Activated T-helper 17 cell treated with anti-CD3 and anti-CD28 coated beads, Interleukin-2, amount 50 U/mL, for 72 hours (primary cell): ENCODE measurements at places on chromosomes 11 and 22.

- ATAC-seq = no peak
Measured at GRCh38 chr11:11173316-11174025, 179.6 kb downstream of the CSNK2A3 start.

DNA sequence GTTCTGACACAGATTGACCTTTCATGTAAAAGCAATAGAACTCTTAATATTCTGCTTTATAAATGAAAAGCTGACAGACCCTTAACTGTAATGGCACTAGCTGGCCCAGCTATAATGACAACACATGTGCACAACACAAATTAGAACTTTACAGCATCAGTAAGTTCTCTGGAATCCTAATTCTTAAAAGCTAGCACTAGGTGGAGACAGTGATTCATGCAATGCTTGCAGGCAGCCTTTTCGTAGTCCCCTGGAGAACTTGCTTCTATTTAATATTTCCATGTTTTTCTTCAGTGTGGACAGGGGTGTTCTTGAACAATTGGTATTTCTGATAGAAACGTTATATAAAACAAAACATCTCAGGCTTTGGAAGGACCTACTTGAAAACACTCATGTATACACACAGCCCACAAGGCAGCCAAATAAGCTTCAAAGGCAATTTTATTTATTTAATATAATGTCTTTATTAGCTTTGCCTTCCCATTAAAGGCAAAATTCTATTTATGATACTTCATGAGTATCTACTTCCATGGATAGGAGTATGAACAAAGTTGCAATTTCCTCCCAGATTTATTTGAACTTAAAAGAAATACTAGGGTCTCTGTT is 374.3 kb upstream of the MPPED2 start:
- ATAC-seq = no peak

DNA sequence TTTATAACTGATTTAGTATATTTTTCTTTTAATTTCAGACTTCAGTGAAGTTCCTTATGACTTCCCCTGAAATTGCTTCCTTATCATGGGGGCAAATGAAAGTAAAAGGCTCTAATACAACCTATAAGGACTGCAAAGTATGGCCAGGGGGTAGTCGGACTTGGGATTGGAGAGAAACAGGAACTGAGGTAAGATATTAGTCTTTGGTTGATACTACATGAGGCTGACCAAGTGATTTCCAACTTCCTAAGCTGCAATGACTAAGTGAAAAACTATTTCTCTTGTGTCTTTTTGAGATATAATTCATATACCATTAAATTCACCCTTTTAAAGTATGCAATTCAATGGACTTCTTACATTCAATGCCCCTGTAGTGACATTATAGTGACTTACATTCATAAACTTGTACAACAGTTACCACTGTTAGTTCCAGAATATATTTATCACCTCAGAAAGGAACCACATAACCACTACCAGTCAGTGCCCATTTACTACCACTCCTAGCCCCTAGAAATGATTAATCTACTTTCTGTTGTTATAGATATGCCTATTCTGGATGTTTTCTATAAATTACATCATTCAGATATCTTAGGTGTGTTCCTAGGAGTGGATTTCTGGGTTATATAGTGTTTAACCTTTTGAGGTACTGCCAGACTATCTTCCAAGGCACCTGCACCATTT is 21.6 kb downstream of the AAMDC start:
- ATAC-seq = peak; percentile 35

DNA sequence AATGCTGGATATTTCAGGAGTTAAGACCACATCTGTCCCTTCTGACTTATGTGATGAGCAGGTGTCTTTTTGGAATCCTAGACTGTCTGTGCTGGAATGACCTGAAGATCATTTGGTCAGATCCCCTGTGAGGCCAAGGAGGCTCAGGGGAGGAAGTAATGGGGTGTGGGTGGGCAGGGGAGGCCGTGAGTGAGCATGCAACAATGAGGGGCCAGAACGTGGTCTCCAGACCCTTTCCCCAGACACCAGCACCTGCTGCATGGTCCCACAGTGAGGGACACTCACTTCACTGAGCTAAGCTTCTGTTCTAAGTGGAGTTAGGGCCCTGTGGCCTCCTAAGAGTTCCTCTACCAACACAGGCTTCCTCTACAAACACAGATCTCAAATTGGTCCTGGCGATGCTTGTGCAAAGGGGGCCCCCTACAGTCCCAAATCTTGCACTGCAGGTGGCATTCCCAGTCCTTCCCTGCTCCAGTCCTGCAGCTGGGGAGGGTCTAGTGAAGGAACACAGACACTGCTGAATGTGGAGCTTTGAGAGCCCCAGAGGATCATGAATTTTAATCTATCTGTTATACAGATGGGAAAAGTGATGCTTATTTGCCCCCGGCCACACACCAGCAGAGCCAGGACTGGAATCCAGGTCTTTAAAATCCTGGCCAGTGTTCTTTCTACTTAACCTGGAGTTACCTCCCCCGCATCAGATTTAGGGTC is 7.4 kb downstream of the USP2 start:
- ATAC-seq = peak; percentile 43

DNA sequence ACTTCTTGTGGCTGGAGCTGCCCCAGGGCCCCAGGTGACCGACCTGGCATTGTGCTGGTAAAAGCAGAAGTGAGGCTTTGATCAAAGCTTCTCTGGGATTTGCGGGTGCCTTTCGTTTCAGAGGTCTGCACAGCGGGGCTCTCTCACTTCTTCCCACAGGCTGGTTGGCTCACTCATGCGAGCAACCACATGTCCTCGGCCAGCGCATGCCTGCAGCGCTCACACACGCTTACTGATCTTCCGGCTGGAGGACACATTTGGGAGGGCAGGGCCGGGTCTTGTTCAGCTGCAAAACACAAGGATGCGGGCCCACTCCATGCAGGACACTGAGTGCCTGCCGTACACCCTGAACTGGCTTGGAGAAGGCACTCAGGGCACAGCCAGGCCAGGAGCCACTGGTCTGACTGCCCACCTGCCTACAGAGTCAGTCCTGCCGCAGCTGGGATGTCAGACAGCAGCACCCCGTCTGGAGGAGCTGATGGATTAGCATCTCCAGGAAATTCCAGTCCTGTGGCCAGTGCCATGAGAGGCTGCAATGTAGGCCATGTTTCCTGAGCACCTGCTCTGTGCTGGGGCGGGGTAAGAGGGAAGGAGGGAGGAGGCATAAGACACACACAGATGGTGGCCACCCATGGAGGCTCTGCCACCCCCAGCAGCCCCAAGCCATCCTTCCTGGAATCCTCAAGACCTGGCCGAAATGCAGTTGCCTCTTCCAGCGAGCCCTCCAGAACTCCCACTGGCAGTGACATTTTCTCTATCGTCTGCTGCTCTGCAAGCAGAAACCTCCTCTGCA is 1383.2 kb downstream of the BRD1 start:
- no peak for ATAC-seq

- peak; percentile 73 for ATAC-seq
Measured at GRCh38 chr11:128227466-128227865, 359.9 kb downstream of the ETS1 start.

- ATAC-seq = no peak
Measured at GRCh38 chr11:71140206-71140919, 112.0 kb downstream of the SHANK2 start.

GRCh38 chr22:44033694-44034093 is 9.6 kb downstream of the PARVB start:
- no peak for ATAC-seq

DNA sequence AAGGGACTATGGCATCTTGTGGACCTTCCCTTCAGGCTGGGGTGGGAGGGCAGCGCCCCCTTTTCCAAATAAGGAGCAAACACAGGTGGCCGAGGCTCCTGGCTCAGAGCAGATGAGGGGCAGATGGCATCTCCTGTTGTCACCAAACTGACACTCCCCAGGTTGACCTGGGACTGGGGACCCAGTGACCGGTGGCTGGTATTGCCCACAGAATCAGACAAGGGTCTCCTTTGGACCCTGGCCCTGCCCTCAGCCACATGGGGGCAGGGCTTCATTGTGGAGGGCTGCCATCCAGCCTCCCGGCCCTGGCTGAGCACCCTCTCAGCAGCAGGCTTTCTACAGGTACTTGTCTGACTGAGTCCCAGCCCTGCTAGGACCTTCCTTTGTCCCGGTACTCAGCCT is 842 bp upstream of the SIGIRR start:
- ATAC-seq = no peak

GRCh38 chr11:122177238-122177637 is 61.2 kb upstream of the BLID start:
- ATAC-seq = no peak

GRCh38 chr11:36354221-36355003 is 58.3 kb downstream of the PRR5L start:
- peak; percentile 66 for ATAC-seq

DNA sequence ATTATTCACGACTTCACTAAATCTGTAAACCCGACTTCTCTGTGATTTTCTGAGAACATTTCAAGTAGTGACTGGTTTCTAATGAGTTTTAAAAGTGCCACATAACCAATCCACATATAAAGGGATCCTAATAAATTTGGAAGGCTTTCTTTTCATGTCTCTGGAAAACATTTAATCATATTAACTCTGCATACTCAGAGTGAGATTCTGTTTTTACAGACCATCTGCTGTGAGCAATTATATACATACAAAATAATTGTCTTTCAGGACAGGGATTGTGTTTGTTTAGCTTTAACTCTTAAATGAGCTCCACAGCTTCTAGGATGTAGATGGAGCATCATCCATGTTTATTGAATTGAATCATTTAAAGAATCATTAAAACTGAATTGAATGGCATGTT is 65.1 kb downstream of the PRMT3 start:
- no peak for ATAC-seq

DNA sequence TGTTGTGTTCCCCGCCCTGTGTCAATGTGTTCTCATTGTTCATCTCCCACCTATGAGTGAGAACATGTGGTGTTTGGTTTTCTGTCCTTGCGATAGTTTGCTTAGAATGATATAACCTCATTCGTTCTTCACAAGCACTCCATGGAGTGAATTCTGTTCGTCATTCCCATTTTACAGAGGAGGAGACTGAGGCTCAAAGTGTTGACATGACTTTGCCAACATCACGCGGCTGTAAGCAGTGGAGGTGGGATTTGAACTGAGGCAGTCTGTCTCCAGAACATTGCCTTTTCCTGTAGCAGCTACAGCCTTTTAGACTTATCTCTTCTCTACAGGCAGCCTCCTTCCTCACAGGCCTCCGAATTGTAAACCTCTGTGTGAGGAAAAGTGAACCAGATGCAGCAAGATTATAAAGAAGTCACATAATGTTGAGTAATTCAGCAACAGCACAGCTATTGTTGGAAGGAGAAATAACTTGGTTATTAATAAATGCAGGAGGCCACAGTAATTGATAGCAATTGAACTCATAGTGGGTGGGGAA is 74.6 kb downstream of the MYO18B start:
- no peak for ATAC-seq

DNA sequence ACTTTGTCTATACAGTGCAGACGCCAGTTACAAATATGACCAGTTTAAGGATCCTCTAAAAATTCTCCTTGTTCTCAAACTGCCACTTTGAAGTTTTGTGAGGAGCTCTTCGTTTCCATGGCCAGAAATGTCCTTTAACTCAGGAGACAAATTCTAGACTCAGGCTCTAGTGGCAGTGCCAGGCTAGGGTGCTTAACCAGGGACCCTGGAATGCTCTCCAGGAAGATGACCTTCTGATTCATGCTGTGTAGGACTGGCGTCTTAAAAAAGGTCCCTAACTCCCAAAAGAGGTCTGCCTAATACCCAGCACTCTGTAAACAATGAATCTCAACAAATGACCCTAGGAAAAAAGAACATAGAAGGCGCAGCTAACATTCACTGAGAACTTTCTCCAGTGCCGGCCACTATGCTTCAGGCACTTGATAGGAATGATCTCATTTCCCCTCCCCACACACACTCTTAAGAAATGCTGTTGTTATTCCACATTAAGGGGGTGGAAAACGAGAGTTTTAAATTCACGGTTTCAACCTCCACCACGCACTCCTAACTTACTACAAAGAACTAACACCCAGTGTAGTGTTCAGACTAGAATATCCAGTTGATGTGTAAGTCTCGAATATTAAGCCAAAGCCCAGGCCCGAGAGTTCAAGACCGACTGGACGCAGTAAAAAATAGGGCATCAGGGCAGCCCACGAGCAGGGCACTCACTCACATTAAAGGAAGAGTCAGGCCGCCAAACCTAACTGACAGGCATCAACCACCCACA is 747 bp downstream of the NXF1 start:
- ATAC-seq = peak; percentile 75

DNA sequence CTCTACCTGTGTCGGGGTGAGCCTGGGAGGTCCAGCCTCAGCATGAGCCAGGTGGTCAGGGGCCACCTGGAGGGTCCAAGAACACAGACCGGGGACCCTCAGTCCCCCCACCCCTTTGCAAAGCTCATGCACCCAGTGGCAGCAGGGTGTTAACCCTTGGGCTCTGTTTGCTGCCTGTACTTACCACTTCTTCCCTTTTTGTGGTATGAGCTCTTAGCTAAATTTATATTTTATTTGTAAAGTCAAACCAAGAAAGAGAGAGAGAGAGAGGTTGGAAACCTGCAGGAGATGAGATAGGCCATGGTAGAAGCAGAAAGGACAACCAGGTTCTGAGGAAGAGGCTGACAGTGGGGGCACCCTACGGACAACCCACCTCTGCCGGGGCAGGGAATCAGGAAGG is 29.9 kb downstream of the IL10RA start:
- no peak for ATAC-seq

DNA sequence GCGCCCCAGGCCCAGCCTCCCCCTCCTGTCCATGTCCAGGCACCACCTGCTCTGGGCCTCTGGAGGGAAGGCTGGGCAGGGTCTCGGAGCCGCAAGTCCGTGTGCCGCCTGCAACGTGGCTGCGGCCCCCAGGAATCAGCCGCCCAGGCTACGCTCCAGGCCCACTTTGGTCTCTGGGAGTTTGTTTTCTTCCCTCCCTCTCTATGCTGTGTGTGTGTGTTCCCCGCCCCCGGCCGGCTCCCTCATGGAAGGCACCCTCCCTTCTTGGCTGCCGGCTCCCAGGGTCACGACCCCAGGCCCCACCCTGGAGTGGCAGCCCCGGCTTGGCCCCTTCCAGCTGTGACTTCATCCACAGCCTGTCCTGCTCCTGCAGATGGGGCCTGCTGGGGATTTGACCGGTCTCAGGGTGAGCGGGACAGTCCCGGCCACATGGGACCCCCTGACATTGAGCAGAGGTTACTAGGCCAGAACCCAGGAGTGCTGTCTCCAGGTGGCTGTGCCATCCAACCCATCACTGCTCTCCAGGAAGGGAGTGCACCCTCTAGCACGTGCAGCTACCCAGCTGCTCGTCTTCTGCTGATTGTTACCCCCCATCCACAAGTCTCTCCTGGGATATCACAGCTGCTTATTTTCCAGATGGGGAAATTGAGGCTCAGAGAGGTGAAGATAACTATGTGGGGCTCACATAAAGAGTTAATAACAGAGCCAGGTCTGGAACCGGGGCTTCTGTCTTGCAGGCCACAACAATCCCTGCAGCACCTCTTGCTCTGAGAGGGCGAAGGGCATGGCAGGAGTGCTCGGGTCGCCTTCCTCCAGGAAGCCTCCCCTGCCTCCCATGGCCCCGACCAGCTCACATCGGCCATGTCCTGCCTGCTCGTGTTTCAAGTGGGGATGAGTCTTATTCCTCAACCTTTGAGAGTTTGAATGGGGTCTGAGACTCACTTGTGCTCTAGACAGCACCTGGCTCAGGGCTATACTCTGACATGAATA is 2.8 kb upstream of the LIF start:
- no peak for ATAC-seq

GRCh38 chr11:3193373-3194015 is 25.1 kb downstream of the MRGPRG start:
- no peak for ATAC-seq
